ENCODE measurements at places on chromosomes 3 and 15.

DNA sequence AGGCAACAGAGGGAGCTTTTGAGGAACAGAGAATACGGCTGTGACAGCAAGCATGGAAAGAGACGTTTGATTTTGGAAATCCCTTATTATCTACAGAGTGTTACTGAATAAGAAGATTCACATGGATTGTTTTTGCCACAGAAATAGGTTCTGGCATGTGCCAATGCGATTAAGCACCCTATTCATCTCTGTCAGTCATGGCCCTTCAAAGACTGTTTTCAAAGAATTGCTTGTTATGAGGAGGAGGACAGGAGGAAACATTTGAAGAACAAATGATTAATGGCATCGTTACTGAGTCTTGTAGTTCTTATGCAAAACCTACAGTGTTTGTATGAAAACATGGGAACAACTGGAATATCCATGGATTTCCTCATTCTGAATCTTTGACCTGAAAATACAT is 86.2 kb downstream of the EPHA6 start:
- DNase-seq: no peak

- DNase-seq: no peak
Observed at GRCh38 chr3:184981071-184981470, 169.1 kb downstream of the VPS8 start.

DNA sequence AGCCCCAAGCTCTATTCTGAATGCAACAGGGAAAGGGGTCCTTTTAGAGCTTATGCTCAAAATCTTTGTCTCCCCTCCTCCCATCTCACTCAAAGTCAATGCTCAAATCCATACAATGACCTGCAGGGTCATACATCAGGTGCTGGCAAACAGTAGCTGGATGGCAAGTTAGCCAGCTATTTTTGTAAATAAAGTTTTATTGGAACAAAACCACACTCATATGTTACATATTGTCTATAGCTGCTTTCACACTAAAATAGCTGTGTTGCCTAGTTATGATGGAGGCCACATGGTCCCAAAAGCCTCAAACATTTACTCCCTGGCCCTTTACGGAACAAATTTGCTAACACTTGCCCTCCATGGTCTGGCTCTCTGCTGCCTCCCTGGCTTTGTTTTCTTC is 1.8 kb upstream of the FAN1 start:
- DNase-seq: no peak

GRCh38 chr3:126934031-126934531 is 48.8 kb upstream of the PLXNA1 start:
- DNase-seq: no peak

GRCh38 chr3:103218793-103219192 is 784.0 kb downstream of the ZPLD1 start:
- DNase-seq: no peak

GRCh38 chr3:65674226-65674625 is 364.5 kb downstream of the MAGI1 start:
- no peak for DNase-seq

GRCh38 chr3:55521064-55521737 is 34.1 kb upstream of the WNT5A start:
- DNase-seq: no peak

- DNase-seq: no peak
Observed at GRCh38 chr15:60369696-60370095, 28.1 kb downstream of the ANXA2 start.

DNA sequence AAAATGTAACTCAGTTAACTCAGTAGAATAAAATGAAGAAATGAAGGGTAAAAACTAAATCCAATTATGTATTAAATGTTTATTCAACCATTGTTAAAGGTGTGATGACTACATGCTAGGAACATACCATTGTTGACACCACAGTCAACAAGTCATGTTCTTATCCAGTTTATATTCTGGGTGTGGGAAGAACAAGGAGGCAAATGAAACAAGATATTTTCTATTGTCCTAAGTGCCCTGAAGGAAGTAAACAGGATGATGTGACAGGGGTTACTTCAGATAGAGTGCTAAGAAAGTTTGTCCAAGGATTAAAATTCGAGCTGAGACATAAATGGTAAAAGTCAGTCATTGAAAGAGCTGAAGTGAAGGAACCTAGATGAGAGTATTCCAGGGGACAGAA is 13.1 kb downstream of the AP3S2 start:
- DNase-seq: no peak

DNA sequence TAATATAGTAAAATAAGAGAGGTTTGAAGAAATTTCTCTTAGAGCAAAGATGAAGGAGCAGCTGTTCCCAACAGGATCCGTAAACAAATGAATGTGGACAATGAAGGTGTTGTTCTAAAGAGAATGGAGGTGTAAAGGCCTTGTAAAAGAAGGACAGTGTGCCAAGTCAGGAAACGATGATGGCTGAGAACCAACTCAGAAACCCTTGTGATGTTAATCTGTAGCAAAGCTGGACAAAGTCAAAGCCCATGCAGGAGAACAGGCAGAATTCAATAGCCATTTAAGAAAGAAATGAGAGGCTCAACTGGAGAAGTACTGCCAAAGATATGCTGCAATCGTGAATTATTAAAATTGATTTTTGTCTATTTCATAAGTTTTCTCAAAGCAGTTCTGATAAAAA is 192.2 kb downstream of the MBNL1 start:
- DNase-seq: no peak

- peak; percentile 16 for DNase-seq
Observed at GRCh38 chr15:80234883-80235282, 17.1 kb downstream of the CTXND1 start.

DNA sequence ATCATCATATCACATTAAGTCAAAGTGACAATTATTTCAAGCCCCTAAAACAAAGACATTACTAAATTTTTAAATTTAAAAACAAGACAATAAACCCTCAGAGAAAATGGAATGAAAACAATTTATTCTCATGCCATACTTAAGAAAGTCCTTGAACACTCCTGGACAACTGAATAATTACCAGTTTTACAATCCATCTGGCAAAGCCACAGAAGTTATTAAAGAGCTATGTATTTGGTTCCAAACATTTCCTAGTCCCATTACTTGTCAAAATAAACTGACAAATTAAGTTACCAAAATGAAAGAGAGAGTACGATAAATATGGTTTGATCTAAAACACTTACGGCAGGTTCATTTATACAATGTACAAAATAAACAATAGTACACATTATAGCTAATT is 63.2 kb downstream of the LRRFIP2 start:
- no peak for DNase-seq

DNA sequence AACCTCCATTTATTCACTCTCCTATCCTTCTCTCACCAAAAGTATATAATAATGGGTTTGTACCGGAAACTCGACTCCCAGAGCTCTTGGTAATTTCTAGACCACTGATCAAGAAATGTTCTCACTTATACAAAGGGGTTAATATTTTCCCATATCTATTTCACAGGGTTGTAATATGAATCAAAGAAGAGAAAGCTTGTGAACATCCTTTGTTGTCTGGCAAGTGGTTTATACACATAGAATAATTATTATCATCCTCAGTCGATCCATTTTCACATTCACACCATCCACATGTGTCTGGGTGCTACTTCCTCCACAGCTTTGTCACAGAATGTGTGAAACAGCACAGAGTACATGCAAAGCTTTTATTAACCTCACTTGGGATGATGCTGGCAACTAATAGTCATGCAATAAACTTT is 29.9 kb upstream of the STT3B start:
- no peak for DNase-seq

DNA sequence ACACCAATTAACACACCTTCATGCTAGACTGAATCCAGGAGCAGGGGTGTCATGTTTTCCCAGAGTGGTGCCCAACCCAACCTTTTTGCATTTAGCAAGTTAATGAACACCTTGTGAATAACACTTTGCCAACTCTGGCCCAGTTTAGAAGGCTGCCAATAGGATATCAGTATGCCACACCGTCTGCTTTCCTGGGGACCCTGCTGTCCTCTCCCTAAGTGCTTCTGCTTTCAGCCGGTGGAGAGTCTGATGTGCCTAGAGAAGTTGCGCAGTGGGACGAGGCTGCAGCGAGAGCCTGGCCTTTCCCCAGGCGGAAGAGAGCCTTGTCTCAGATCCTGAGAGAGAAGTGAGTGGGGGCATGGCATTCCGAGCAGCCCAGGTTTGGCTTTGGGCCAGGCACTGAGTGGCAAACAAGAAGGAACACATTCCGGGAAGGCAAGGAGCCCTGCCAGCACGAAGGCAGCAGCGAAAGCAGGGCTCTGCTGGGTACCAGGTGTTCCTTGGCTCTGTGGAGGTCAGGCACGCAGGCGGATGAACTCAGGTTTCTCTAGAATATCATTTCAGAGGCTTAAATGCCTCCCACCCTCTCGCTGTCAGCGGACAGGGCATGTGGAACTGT is 36.9 kb downstream of the SENP8 start:
- DNase-seq: peak; percentile 89

GRCh38 chr3:128095222-128095703 is 28.3 kb downstream of the RUVBL1 start:
- peak; percentile 91 for DNase-seq

DNA sequence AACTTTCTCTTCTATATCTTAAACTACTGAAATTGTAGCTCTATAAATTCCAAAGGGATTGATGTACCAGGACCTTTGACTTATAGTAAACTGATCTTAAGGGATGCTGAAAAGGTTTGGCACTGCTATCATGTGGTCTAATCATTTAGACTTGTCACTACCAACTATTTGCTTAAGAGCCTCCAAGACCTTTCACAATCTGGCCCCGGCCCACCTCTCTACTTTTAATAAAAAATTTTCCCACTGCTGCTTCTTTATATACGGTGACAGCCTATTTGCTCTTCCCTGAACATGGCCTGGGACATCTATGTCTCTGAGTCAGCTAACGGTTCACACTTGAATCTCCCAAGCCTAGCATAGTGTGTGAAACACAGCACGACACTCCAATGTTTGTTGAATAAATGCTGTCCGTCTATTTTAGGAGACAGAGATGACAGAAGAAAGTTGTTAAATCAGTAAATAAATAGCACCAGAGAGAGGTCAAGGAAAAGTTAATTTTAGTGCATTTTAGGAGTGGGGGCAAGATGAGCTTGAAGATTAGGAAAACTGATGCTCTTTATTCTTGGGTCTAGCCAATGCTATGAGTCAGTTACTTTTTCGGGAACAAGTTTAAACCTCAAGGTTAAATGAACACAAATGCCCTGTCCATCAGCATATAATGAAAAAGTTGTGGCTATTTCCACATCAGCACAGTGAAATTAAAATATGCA is 212.9 kb downstream of the TIGIT start:
- no peak for DNase-seq

GRCh38 chr3:195904368-195904767 is 4.0 kb downstream of the TNK2 start:
- DNase-seq: no peak

- no peak for DNase-seq
Observed at GRCh38 chr15:51346136-51346535, 4.7 kb downstream of the GLDN start.

GRCh38 chr3:123152687-123153086 is 49.1 kb upstream of the SEC22A start:
- no peak for DNase-seq
